ENCODE measurements at places on chromosomes 2 and 18.

- DNase-seq: no peak
These were observed 443.3 kb downstream of the SOCS6 start for GRCh38 chr18:70732188-70732587.

DNA sequence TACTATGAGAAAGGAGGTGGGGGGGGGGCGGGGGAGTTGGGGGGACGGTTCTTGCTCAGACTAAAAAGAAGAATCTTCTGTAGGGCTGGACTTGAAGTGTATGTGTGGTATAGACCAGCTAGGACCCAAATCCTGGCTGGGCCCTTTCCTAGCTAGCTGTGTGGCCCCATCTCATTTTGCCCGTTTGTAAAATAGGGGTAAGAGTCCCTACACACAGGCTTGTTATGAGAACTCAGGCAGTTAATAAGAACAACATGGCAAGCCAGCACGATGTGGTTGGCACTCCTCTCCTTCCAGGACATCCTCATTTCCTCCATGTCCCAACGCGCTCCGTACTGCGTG lies 1.1 kb downstream of the EVA1A start:
- DNase-seq: no peak

DNA sequence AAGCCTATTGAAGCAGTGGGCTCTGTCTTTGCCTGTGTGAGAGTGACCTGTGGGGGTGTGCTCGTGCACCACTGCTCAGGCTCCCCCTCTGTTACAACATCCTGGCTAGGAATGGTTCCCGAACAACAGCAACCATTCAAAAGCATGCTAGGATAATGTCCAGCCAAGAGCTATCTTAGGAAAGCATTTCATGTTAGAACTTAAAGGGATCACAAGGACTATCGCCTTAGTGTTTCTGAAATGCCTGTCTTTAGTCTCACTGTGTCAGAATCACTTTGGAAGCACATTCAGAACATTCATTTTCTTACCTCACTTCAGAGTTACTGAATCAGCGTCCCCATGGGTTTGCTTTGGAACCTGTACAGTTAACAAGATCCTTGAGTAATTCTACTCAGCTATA lies 134.9 kb upstream of the DSEL start:
- no peak for DNase-seq

GRCh38 chr18:24989760-24990593 lies 362.0 kb downstream of the ZNF521 start:
- no peak for DNase-seq

DNA sequence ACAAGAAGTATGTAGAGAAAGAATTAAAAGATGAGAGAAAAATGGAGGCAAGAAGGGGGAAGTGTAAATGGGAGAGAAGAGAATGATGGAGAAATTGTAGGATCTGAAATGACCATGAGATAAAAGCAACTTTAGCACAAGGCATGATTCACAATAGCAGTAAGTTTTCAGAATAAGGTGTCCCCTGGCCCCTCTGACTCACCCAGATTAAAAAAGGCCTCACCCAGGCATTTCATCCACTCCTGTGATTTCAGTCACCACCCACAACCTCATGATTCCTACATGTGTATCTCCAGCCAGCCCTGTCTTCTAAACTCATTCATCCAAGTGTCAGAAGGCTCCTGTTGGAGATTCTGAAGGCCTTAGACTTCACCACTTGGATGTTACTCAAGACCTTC lies 56.6 kb downstream of the SP100 start:
- DNase-seq: peak; percentile 49

GRCh38 chr2:58700591-58700990 lies 459.5 kb upstream of the FANCL start:
- DNase-seq: no peak

GRCh38 chr2:217366266-217366895 lies 506.5 kb upstream of the TNP1 start:
- no peak for DNase-seq

- DNase-seq: no peak
These were observed 39.9 kb upstream of the KLF11 start for GRCh38 chr2:10003206-10004125.

DNA sequence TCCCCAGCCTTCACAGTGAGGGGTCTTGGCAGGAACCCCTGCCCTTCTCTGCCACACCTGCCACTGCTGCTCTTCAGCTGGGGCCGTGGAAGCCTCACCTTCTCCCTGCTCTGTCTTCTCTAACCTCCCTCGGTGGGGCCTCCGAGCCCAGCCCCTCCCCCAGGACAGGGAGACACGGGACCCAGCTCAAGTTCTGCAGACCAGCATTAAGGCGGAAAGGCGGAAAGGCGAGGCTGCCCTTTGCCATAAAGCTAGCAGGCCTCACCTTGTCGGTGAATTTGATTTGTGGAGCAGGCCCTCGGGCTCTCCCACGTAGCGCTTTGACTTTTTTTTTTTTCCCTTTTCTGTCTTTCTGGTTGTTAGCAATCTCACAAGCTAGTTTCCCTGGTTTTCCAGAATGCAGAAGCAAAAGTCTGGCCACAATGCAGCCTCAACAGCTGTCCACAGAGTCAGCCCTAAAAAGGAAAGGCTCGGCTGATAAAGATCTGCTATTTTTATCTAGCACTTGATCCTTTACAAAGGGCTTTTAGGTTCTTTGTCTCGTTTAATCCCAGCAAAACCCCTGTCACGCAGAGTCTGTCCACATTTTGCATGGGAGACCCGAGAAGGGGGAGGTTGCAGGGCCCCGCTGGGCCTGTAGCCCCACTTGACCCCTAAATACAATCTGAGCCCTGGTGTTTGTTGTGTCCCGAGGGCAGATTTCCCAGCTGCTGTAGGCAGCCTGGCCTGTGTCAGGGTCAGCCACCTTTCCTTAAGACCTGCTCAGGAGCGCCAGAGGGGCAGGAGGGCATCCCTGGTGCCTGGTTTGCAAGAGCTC lies 6.0 kb downstream of the ITM2C start:
- no peak for DNase-seq

DNA sequence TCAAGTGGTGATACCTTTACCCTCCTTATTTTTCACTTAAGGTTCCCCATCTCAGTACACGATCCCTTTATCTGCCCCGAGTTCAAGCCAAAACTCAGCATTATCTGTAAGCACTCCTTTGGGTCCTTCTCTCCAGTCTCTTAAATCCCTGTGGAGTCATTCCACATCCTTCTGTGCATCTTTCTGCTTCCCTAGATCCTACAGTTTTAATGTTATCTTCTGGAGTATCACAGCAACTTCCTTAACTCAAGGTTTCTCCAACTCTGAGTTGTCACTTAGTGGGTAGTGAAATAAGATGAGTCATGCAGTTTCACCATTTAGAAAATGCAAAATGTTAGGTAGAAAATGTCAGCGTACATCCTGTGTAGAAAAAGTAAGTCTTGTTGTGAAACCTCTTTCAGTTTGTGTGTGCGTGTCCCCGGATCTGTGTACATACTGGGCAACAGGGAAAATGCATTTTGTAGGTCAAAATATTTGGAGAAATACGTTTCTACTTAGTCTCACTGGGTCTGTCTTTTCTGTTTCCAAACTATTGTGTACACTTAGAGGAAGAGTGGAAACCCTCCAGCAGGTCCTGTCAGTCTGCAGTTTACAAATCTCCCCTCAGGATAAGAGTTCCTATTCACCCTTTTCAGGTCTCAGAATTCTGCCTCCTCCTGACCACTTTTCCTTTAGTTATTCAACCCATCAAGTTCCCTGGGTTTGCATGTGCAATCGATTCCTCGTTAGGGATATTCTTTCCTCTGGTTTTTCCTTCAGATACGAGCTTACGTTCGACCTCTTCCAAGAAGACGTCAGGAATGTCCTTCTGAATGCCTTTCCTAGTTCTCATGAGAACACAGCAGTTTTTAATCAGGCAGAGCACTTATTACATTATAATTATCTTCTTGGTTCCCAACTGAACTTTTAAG lies 154.8 kb downstream of the TGIF1 start:
- no peak for DNase-seq

DNA sequence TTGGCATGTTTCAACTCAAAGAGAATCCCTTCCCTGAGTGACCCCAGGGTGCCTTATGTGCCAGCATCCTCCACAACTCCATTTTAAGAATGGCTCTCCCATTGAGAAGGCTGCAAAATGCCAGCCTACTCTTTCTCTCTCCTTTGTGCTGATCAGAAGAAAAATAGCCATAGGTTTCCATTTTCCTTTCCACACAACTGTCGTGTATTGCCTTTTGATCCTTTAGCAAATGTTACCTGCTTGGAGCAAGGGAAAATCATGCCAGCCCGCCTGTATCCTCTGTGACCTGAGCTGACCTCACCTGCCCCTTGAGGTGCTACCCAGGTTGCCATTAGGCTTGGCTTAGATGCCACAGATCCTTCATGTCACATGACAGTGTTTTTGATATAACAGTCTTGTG lies 38.8 kb downstream of the DPYSL5 start:
- no peak for DNase-seq

- DNase-seq: no peak
These were observed 20.2 kb downstream of the TWIST2 start for GRCh38 chr2:238868067-238868524.

GRCh38 chr18:56715121-56715520 lies 64.0 kb downstream of the WDR7 start:
- no peak for DNase-seq

GRCh38 chr2:187354661-187355060 lies 93.4 kb downstream of the CALCRL start:
- DNase-seq: no peak

GRCh38 chr2:109645412-109646184 lies 31.4 kb downstream of the SOWAHC start:
- DNase-seq: no peak

DNA sequence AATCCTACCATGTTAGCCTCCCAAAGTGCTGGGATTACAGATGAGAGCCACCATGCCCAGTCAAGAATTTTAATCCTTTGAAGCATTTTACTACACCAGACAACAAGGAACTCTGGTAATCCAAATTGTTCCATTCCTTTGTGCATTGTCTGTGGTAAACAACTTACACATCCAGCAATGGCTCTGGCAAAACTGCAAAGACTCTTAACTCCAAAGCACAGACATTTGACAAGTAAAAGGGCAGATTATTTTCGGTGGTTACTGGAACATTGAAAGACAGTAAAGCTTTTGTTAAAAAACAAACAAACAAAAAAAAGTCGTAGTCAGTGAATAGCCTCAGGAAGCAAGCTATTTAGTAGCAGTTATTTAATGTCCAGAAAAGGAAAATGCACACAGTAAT lies 33.2 kb upstream of the RMND5A start:
- no peak for DNase-seq

- no peak for DNase-seq
These were observed 37.6 kb upstream of the IL1RL1 start for GRCh38 chr2:102273619-102274211.

- no peak for DNase-seq
These were observed 802.9 kb upstream of the ID2 start for GRCh38 chr2:7878786-7879482.

GRCh38 chr2:8487461-8487932 lies 194.4 kb upstream of the ID2 start:
- DNase-seq: no peak

DNA sequence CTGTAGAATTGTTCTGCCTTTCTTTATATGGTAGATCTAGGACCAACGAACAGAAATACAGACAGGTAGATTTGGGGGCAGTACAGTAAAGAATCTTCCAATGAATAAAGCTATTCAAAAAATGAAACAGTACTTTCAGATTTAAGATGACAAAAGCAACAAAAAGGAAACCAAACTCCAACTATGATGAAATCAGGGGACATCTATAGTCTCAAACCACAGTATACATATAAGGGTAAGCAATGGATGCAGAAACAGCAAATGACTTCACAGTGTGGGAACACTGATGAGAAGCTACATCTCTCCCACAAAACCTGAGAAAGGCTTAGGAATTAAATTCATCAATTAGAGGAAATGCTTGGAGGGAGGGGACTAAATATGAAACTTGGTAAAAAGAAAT lies 202.5 kb downstream of the CTNNA2 start:
- no peak for DNase-seq

DNA sequence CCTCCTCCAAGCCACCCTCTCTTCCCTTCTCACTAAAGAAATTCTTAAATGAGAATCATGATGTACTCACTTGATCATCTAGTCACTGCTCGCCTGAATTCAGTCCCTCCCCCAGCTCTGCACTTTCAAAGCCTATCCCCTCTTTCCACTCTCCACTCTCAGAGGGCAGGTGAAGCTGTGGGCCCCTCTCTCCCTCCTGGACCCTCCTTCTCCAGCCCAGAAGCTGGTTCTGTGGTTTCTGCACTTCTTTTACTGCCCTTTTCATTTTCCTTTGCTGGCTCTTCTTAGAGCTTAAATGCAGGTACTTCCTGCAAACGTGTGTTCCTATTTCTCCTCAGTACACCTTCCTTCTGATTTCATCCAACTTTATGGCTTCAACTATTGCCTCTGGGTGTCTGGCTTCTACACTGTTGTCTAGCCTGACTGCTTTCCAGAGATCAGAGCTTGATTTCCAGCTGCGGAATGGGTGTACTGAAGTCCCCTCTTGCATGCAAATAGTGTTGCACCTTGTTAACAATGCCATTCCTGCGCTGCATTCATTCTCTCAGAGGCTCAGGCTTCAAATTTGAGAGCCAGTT lies 15.3 kb upstream of the TXNDC2 start:
- no peak for DNase-seq

- no peak for DNase-seq
These were observed 35.1 kb downstream of the CCBE1 start for GRCh38 chr18:59661891-59662701.

DNA sequence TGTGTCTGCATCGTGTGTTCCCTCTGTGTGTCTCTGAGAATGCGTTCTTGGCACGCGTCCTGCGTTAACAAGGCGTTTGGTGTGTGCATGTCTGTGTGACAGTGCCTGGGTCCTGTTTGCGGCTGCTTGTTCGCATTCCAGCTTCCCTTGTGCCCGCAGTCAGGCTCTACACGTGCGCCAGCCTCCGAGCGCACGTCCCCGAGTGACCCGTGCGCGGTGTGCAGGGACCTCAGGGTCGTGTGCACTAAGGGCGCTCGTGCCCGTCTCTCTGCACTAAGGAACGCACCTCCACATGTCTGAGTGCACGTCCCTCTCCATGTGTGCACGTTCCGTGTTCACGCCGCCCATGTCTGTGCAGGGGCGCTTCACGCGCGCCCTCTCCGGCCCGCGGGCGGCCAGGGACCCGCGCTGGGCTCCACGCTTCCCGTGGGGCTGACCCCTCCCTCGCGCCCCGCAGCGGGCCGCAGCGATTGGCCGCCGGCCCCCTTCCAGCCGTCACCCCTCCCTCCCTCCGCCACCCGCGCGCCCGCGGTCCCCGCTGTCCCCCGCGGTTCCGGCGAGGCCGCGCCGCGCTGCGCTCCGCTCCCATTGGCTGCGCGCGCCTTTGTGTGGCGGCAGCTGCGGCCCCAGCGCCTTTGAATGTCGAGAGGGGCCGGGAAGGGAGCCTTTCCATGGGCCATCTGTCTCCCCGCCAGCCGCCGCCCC lies 229.4 kb downstream of the HAUS1 start:
- DNase-seq: peak; percentile 17

Measured in stimulated activated CD4-positive, alpha-beta T cell treated with anti-CD3 and anti-CD28 coated beads, Interleukin-15, amount 100 ng/mL, for 48 hours (primary cell).